ENCODE measurements at places on chromosomes 1 and 21.

DNA sequence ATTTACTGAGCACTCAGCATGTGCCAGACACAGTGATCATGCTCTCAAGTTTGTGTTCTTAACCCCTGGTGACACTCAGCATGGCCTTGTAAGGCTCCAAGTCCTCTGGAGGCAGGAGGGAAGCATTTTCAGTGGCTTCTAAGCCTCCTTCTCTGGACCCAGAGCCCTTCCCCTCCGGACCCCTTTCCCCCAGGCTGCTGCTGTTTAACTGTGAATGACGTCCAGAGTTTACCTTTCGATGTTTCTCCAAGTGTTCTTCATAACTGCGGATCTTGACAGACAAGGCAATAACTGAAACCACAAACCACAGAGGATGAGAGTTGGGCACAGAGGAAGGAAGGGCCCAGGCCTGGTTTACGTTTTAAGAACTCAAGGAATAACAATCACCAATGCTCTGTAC lies 6.5 kb downstream of the MRPS15 start:
- no peak for DNase-seq

DNA sequence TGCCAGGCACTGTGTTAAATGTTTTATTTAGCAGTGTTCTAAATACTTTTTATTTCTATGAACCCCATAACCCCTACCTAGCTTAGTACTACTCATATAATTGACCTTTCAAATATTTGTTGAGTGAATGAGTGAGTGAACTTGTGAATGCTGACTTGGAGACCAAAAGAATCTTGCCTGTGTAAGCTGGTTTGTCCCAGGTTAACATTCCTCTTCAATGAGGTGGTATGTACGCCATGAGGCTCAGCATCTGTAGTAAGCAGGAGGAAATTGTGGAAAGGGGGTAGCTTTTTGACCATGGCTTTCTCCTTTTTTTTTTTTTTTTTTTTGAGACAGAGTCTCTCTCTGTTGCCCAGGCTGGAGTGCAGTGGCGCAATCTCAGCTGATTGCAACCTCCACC lies 14.6 kb downstream of the MED18 start:
- no peak for DNase-seq

DNA sequence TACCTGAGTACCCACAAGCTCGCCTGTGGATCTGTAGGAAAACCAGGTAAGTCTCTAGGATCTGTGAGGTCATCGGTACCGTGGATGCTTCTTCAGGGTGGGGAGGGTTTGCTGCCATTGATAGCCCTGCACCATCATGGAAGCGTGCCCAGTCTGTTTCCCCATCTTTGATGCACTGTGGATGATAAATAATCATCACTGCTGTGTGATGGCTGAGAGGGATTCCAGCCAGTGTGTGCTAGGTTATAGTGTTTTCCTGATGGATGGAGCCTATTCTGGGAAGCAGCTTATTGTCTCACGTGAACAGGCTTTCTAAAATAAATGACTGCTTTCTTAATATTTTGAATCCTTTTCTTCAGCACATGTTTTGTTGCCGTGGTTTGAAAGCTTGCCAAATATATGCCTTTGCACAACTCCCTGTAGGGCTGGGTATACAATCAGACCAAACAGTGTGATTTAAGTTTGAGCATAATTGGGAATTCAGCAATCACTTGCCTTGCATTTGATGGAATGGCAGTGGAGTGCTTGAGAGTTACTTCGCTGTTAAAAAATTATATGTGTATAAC lies 113.8 kb downstream of the CAMTA1 start:
- DNase-seq, result no peak

DNA sequence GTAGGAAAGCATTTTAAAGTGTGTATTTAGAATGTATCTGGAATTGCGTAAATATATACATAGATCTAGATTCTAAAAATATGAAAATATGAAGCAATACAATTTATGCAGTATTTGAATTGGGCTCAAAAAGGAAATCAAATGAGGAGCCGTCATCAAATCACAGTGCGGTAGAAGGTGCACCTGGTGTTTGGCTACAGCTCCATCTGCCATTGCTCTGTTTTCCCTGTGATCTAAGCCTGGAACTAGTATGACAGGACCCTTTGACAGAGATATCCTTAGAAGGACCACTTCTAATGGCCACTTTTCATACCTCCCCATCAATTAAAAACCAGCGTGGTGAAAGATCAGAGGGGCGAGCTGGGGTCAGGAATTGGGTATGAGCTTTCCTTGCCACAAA lies 202.6 kb downstream of the NFIA start:
- DNase-seq, result no peak

DNA sequence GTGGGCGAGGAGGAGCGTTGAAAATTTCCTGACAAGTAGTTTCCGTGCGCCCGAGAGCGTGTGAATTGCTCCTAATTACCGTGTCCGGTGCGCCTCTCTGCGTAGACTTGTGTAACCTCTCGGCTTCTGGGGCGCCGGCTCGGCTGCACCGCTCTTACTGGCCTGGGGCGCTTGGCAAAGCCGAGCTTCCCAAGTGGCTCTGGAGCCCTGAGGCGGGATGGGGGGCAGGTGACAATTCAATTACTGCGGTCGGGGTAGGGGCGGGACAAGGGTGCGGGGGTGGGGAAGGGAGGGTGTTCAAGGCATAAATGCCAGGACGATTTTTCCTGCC lies 392 bp upstream of the DMRTA2 start:
- no peak for DNase-seq

DNA sequence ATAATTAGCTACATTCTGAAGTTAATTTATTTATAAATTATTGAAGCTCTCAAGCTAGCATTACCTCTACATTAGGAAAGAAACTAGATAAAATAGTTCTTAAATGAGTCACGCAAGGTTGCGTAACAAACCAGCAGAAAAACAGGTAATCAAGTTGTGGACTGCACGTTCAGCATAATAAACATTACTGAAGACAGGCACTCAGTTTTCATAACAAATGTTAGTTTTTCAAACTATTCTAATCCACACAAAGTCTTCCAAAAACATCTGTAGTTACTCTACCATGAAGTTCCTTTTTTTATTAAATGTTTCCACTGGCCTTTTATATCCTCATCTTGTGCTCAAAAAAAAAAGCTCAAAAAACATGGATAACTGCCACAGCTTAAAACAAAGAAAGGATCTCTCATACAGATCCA lies 1.3 kb downstream of the TOR1AIP2 start:
- no peak for DNase-seq

DNA sequence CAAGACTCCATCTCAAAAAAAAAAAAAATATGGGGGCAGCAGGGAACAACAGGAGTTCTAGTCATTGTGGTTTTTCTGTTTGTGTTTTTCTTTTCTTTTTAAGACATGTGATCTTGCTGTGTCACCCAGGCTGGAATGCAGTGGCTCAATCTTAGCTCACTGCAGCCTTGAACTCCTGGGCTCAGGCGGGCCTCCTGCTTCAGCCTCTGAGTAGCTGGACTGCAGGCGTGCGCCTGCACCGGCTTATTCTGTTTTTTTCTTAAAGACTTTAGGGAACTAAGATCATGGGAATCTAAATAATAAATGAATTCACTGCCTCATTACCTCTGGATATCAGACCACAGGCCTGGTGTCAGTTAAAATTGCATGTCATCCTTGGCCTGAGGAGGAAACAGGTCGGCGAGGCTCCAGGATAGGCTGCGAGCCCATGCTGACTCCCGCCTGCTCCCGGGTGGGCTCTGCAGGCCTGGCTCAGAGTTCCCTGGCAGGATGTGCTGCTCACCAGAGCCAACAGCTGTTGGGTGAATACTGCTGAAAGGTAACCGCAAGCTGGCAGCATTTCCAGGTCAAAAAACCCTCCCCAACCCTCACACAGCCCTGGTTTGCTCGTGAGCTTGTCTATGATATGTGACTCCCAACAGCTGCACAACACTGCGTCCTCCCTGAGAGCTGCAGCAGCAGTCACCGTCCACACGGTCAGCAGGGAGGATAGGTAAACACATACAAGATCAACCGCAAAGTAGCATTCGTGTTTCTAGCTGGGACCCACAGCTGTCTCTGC lies 58.1 kb downstream of the SCCPDH start:
- DNase-seq, result no peak

DNA sequence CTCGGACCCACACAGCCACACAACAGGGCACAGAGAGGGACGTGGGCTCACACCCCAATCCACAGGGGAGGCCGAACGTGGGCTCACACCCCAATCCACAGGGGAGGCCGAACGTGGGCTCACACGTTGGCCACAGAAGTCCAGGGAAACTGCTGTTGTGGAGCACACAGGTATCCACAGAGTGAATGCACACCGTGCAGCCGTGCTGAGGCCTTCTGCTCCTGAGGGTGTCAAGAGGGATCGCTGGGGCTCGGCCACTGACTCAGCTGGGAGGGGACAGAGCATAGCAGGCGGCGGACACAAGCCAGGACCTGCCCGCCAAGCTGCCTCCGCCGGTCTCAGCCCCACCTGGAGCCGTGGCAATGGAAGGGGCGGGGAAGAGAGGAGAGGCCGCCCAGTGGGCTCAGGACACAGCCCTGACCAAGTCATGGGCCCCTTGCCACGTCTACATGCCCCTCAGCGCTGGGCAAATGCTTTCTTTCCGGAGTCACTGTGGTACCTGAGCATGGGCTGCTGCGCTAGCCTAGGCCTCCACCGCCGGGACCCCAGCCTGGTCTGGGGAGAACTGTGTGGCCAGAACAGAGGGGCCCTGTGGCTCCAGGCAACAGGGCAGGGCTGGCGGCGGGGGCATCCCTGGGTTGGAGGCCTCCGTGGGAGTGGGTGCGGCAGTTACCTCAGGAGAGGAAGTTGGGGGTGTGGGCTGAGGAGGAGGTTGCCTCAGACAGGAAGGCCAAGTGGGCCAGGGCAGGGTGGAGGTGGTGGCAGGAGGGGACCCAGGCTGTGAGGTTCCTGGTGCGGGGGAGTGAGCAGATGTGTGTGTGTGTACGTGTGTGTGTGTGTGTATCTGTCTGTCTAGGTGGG lies 1.2 kb downstream of the SYTL1 start:
- no peak for DNase-seq

DNA sequence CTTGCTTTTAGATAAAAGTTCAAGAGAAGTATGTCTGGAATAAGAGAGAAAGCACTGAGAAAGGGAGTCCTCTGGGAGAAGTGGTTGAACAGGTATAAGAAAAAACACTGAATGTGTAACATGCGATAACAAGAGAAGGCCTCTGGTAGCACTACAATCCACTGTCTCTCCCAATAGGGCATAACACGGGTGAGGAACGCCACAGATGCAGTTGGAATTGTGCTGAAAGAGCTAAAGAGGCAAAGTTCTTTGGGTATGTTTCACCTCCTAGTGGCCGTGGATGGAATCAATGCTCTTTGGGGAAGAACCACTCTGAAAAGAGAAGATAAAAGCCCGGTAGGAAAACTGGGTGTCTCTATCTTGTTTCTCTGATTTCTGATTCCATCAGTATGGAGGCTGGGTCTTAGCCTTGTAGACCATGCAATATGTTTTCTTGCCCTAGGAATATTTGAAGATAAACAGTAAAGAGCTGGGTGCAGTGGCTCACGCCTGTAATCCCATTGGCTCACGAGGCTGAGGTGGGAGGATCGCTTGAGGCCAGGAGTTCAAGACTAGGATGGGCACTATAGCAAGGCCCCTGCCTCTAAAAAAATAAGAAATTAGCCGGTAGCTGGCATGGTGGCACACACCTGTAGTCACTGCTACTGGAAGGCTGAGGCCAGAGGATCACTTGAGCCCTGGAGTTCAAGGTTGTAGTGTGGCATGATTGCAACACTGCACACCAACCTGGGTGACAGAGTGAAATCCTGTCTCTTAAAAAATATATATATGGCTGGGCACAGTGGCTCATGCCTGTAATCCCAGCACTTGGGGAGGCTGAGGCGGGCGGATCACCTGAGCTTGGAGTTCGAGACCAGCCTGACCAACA lies 40.4 kb downstream of the DAP3 start:
- no peak for DNase-seq

- DNase-seq, result no peak
Observed at GRCh38 chr1:8752921-8753713, 64.3 kb downstream of the RERE start.

- no peak for DNase-seq
Observed at GRCh38 chr1:225655509-225656258, 2.8 kb upstream of the ENAH start.

GRCh38 chr1:239792157-239792556 lies 299.5 kb upstream of the FMN2 start:
- DNase-seq, result no peak

DNA sequence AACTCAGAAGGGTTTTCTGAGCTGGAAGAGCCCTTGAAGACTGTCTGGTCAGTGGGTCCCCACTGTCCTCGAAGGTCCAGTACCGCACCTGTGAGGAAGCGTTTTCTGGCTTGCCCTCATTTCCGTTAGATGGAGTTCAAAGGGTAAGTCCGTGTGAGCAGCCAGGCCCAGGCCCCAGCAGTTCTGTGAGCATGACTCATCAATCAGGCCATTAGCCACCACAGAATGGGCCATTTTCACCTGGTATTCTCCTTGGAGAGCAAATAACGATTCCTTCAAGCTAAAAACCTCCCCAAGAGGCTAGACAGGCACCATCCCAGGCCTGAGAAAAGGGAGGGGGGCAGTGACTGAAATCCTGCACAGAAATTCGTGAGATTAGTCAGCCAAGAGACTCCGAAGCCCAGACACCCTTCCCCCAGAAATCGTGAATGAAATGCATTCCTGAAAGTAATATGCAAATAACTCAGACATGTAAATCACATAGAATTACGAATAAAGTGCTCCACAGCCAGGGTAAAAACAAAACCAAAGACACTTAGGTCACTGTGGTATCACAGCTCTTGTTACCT lies 66.0 kb downstream of the BCAR3 start:
- DNase-seq, result no peak

DNA sequence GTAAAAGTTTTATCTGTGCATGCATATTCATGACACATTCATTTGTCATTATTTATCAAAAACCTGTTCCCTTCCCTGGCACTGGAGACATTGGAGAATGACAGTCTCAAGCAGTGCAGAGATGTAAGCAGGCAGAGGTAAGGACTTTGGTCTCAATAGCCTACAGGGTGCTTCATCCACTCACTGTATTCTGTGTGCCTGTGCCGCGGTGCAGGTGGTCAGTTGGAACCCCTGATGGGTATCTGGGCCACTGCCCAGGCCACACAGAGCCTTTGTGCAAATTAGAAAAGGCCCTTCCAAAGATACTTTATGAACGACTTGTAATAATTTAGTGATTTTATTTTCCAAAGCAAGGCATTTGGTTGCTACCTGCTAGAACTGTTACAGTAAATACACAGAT lies 44.0 kb downstream of the CDC42 start:
- DNase-seq, result no peak

GRCh38 chr1:167605576-167605975 lies 24.5 kb upstream of the RCSD1 start:
- no peak for DNase-seq

DNA sequence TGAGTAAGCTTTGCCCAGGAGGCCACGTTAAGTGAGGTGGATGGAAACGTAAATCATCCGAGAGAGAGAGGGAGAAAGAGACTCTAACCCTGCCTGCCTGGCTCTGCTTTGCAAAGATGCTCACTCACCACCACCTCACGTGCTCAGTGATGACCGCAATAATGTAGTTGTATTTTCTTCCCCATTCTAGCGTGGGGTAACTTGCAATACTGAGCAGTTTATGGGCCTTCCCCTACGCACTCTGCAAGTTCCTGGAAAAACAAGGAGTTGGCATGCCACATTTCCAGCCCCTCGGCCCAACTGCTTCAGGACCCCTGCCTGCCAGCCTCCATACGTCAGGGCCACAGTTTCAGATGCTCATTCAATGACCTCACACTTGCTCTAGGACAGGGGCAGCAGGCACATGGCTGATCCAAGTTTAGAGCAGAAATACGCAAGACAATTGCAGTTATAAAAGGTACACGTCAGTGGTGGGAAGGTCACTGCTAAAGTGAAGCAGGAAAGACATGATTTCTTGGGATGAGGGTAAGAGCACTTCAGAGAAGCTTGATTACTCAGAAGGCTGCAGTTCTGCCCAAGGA lies 112.5 kb upstream of the RAB4A start:
- DNase-seq, result no peak

GRCh38 chr1:1901641-1902294 lies 10.9 kb upstream of the GNB1 start:
- no peak for DNase-seq

GRCh38 chr1:27626031-27626935 lies 8.7 kb downstream of the FGR start:
- no peak for DNase-seq

Measured in caudate nucleus (tissue), 63 donors.